ENCODE measurements at places on chromosomes 6 and 20. TPM values are rescaled to one million over a fixed set of nuclear protein-coding genes. Genes with fewer than 3 reads are reported as not detected.

GRCh38 chr6:154403788-154404187 lies 47.2 kb upstream of the IPCEF1 start:
- no peaks in the 10 kb centered on the region for H3K27me3 ChIP-seq
- H3K4me3 ChIP-seq: no peak overlapping the region
- H3K27ac ChIP-seq: no peak overlapping the region
- peaks cover 2% of the 10 kb centered on the region for H3K36me3 ChIP-seq
- H3K4me1 ChIP-seq: no peaks in the 10 kb centered on the region

DNA sequence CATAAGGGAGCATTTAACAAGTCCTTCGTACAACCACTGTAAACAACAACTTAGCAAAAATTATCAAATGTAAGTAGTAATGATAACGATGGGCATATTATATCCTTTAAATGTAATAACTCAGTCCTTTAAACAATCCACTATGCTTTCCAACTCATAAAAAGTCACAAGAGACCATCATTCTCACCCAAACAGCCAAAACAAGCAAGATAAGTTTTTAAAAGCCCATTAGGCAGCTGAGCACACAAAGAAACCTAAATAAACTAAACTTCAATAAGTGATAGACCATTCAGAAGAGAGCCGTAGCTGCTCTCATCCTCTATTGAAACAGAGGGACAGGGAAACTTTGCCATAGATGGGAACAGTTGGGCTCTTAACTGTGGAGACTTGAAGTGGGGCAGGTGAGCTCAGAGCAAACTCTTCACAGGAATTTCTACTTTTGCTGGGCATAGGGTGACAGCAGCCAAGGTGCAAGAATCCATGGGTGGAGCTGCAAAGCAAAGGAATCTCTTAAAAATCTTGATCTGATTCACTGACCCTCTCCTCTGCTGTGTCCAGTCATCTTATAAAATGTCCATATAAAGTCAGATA lies 22.5 kb downstream of the RAB22A start:
- no peak overlapping the region for H3K27ac ChIP-seq
- no peaks in the 10 kb centered on the region for H3K27me3 ChIP-seq
- no peak for DNase-seq
- no peak overlapping the region for H3K4me3 ChIP-seq

DNA sequence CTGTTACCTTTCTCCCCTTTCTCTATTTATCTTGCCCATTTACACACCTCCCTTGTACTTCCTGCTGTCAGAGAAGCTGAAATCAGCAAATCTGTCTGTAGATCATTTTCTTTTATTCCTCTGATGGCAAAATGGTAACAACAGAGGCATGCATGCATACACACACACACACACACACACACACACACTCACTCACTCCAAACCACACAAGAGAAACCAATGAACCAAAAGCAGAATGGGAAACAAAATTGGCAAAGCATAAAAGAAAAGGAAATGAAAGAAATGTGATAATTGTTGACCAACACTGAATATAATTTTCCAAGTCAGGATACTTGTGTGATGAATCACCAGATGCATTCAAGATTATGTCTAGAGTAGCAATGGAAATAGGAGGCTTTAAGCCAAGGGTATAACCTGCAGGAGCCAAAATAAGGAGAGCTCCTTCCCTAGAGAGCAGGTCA lies 172.4 kb downstream of the PLCB4 start:
- no peaks in the 10 kb centered on the region for H3K36me3 ChIP-seq
- no peak overlapping the region for H3K27ac ChIP-seq
- H3K4me3 ChIP-seq: no peak overlapping the region
- no peaks in the 10 kb centered on the region for H3K27me3 ChIP-seq
- DNase-seq: no peak

DNA sequence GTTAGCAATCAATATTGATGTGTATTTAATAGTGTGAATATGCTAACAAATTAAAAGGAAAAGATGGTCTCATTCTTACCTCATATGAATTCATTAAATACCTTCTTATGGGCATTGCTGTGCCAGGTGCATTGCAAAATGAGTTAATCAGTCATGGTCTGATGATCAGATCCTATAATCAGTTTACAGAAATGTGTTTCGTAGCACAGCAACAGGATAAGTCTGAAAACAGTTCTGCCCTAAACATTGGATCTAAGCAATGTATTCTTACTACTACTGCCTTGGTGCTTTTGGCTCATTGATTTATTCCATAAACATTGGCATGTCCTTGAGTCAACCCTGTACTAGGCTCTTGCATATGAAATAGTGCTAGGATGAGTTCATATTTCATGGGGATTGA lies 417.0 kb upstream of the JAG1 start:
- H3K36me3 ChIP-seq: no peaks in the 10 kb centered on the region
- H3K27ac ChIP-seq: no peak overlapping the region
- no peaks in the 10 kb centered on the region for H3K27me3 ChIP-seq
- no peak overlapping the region for H3K4me3 ChIP-seq
- no peak for DNase-seq
- H3K4me1 ChIP-seq: no peaks in the 10 kb centered on the region

GRCh38 chr6:7108196-7108963 lies 619 bp downstream of the RREB1 start:
- H3K36me3 ChIP-seq: no peaks in the 10 kb centered on the region
- DNase-seq: peak; percentile 73
- H3K27me3 ChIP-seq: no peaks in the 10 kb centered on the region
- no peaks in the 10 kb centered on the region for H3K4me1 ChIP-seq
- H3K4me3 ChIP-seq: peak overlapping the region; percentile 93

- no peak overlapping the region for H3K4me3 ChIP-seq
- H3K27me3 ChIP-seq: no peaks in the 10 kb centered on the region
- H3K27ac ChIP-seq: no peak overlapping the region
- DNase-seq: no peak
- no peaks in the 10 kb centered on the region for H3K36me3 ChIP-seq
Observed at GRCh38 chr6:37554480-37554819, 54.8 kb upstream of the CCDC167 start.

GRCh38 chr6:124033501-124033900 lies 229.8 kb downstream of the NKAIN2 start:
- H3K27me3 ChIP-seq: no peaks in the 10 kb centered on the region
- H3K4me1 ChIP-seq: no peaks in the 10 kb centered on the region
- H3K36me3 ChIP-seq: no peaks in the 10 kb centered on the region
- no peak overlapping the region for H3K4me3 ChIP-seq
- no peak for DNase-seq

- H3K4me3 ChIP-seq: no peak overlapping the region
- H3K27me3 ChIP-seq: no peaks in the 10 kb centered on the region
- DNase-seq: no peak
- H3K36me3 ChIP-seq: no peaks in the 10 kb centered on the region
- H3K27ac ChIP-seq: no peak overlapping the region
Observed at GRCh38 chr6:17962436-17963031, 24.9 kb downstream of the KIF13A start.

- DNase-seq: no peak
- no peaks in the 10 kb centered on the region for H3K4me1 ChIP-seq
- no peak overlapping the region for H3K27ac ChIP-seq
- no peaks in the 10 kb centered on the region for H3K27me3 ChIP-seq
- H3K4me3 ChIP-seq: no peak overlapping the region
Observed at GRCh38 chr6:163189609-163190008, 224.9 kb upstream of the QKI start.

DNA sequence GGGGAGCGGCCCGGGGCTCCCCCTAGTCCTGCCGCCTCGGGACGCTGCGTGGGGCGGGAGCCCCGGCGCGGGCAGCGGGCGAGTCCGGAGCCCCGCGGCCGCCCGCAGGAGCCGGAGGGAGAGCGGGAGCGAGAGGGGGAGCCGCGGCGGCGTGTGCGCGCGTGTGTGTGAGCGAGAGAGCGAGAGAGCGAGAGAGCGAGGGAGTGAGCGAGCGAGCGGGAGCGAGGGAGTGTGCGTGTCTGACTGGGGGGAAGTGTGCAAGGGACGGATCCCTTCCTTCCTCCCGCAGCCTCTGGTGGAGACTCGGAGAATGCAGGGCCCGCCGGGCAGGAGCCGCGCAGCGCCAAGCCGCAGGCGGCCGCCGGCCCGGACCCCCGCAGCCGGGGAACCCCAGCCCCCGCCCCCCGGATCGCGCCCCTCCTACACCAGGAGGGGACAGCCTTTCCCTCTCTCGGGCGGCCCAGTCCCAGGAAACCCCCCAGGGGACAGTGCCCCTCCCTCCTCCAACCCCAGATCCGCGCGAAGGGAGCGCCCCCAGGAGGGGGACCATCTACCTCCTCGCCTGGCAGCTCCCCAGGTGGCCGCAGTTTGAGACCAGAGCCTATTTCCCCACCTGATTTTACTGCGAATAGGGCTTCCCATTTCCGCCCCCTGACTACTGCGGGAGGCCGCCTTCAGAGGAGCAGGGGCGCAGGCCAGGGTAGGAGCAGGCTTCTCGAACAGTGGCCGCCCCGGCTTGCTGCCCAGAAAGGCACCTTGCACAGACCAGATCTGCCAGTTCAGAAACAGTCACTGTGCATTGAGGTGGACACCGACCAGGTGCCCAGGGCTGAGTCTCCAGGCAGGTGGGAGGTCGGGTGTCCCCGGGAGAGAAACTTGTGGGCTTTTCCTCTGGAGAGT lies at the start of gene CDH22:
Gene CDH22, minus strand, starts transcription at position 241 of the 900 bp plus-strand sequence. CDS start 57,204 bp downstream, outside the sequence.
- no peak within 1 kb of the TSS for H3K27ac ChIP-seq
- DNase-seq: no peak
- peaks cover 28% of the 10 kb centered on the region for H3K27me3 ChIP-seq
- no peaks in the 10 kb centered on the region for H3K4me1 ChIP-seq
- no peaks in the 10 kb centered on the region for H3K36me3 ChIP-seq

PDE7B gene
- 1.1 TPM for total RNA-seq

OOEP gene
- not detected for total RNA-seq

ADTRP gene
- total RNA-seq: 0.92 TPM

TNXB gene
- total RNA-seq: 10.8 TPM

TMEM200A gene
- total RNA-seq: 0.31 TPM

FNDC1 gene
- total RNA-seq: 2.7 TPM

PRIM2 gene
- 5.8 TPM for total RNA-seq

All from right lobe of liver (tissue), 6 donors.